ENCODE measurements at places on chromosomes 13 and 19.

DNA sequence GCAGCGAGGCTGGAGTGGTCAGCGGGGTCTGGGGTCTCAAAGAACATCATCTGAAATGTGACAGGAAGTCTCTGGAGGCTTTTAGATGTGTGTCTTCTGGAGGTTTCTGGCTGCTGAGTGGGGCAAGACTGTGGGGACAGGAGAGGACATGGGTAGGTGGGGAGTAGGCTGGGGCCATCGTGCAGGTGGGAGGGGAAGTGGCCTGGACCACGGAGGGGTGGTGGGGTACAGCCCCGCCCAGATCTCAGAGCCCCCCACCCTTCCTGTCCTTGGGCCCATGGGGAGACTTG is 6.2 kb downstream of the AP1M1 start:
- DNase-seq = no peak

GRCh38 chr19:9720541-9720940 is 45.6 kb upstream of the ZNF562 start:
- no peak for DNase-seq

DNA sequence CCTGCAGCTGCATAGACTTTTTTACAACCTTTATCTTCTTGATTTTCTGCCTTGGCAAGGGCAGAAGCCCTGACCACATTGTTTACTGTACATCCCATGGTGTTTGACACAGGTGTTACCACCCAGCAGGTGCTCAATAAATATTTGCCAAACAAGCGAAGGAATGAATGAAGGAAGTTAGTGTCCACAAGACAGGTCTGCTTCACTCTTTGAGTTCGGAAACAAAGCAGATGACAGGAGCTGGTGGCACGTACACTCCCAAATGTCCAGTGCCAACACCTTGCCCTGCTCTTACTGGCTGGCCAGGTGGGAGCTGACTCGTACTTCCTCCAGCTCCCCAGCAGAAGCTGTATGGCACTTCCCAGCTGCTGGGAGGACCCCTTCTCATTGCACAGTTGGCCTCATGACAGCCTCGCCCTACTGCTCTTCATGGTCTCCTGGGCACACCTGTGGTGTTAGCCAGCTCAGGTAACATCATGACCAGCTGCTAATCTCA is 22.0 kb upstream of the MUC16 start:
- no peak for DNase-seq

- no peak for DNase-seq
Observed at GRCh38 chr13:24253520-24254145, 55.7 kb upstream of the C1QTNF9 start.

- no peak for DNase-seq
Observed at GRCh38 chr13:27967736-27968315, 1.3 kb downstream of the CDX2 start.

GRCh38 chr13:84491952-84492351 is 609.7 kb upstream of the SLITRK1 start:
- no peak for DNase-seq

Data from fibroblast of pulmonary artery (primary cell).